ENCODE measurements at places on chromosomes 4 and X.

GRCh38 chrX:155747520-155747919 is 133.6 kb upstream of the VAMP7 start:
- no peak for DNase-seq

GRCh38 chrX:141701072-141701471 is 2.5 kb upstream of the SPANXD start:
- no peak for DNase-seq

DNA sequence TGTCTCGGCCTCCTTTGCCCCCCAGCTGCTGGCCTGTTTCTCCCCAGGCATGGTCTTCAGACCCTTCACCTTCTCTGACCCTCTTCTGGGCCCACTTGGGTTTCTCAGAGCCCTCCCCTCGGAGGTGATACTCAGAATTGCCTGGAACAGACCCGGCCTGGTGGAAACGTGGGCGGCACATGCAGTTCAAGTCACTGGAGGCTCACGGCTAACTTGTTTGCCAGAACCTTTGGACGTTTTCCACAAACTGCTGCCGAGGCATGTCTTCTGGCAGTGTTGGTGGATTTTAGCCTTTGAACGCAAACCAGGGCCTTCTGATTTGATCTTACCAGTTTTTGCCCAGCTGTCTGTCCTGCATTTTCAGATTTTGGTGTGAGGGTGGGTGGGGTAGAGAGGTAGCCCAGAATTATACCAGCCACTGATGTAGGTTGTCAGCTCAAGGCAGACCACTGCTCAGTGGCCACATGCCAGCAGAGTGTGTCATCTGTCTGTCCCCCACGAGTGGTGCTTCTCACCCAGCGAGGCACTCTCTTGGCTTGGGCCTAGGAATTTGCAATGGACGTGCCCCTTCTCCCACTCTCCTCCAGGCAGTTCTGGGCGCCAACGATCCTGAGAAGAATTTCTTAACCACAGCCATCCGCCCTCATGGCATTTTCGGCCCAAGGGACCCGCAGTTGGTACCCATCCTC is 32.5 kb upstream of the ZNF185 start:
- no peak for DNase-seq

GRCh38 chrX:104105330-104106262 is 6.7 kb upstream of the ZCCHC18 start:
- no peak for DNase-seq

GRCh38 chr4:38846015-38846414 is 10.6 kb downstream of the TLR6 start:
- DNase-seq: no peak

DNA sequence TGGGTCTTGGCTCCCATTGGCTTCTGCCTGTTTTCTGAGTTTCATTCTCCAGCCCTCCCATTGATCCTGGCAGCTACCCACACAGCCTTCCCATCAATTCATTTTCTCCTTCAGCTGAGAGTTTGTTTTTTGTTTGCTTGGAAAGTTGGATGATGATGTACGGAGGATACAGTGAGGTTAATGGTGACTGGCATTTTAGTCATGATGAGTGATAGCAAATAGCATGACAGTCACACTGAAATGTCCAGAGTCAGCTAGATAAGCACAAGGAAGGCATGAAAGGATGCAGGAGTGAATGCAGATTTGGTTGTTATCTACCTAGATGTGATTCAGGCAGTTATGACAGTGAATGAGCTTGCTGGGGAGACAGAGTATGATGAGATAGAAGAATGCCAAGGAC is 30.6 kb upstream of the LCORL start:
- DNase-seq: no peak

GRCh38 chr4:2510351-2511259 is 25.8 kb upstream of the FAM193A start:
- no peak for DNase-seq

- DNase-seq: no peak
Measured at GRCh38 chr4:25624616-25625015, 31.0 kb upstream of the SLC34A2 start.

DNA sequence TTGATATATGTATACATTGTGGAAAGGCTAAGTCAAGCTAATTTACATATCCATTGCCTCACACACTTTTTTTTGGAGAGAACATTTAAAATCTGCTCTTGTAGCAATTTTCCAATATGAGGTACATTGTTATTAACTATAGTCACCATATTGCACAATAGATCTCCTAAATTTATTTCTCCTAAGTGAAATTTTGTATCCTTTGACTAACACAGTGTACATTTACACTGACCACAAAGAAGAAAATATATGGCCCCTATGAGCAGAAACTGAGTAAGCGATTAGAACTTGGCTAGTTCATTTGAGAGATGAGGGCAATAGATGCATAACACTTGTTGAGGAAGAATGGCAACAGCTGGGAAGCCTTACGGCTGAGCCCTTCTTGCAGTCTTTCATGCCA is 20.3 kb upstream of the GUCY1B1 start:
- DNase-seq: no peak

GRCh38 chr4:85446141-85446861 is 28.6 kb upstream of the ARHGAP24 start:
- DNase-seq: no peak

DNA sequence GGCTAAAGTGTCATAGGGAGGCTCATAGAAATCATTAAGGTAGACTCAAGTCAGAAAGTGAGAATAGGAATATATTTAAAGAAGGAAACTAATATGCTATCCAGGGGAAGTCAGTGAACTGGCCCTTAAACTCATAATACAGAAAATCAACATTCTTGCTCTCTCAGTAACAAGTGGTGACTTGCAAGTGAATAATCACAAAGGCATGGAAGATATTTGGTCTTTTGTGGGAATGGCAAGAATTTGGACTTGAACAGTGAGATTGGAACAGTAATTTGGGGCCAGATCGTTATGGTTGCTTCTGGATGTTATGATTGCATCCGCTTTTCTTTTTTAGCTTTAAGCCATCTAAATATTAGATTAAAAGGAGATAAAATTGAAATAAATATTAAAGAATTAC is 103.8 kb downstream of the TBC1D19 start:
- no peak for DNase-seq

GRCh38 chrX:10110984-10111363 is 45.8 kb upstream of the CLCN4 start:
- peak; percentile 67 for DNase-seq

GRCh38 chr4:72846280-72847111 is 223.0 kb downstream of the COX18 start:
- DNase-seq: no peak

GRCh38 chrX:46575586-46575985 is 2.0 kb downstream of the CHST7 start:
- no peak for DNase-seq

- DNase-seq: no peak
Measured at GRCh38 chr4:189162073-189162789, 778.4 kb upstream of the FRG1 start.

- DNase-seq: no peak
Measured at GRCh38 chr4:165319030-165319429, 8.4 kb upstream of the MSMO1 start.

- DNase-seq: no peak
Measured at GRCh38 chrX:7252013-7252610, 104.2 kb upstream of the PUDP start.

GRCh38 chrX:39982948-39983347 is 114.8 kb downstream of the BCOR start:
- no peak for DNase-seq

- no peak for DNase-seq
Measured at GRCh38 chr4:70984589-70984988, 8.9 kb upstream of the DCK start.

DNA sequence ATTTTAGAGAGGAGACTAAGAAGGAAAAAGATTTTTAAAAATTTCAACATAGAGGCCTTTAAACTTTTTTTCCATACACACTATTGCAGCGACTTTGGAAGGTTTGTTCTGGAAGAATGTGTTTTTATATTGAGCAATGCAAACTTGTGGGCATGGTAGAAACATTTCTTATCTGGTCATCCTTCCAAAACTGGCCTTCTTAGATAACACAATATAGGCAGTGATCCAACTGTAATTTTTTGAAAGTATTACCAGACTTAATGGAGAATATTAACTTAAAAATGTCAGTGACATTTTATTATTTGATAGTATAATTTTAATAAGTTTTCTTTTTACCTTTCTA is 25.6 kb downstream of the FHDC1 start:
- no peak for DNase-seq

DNA sequence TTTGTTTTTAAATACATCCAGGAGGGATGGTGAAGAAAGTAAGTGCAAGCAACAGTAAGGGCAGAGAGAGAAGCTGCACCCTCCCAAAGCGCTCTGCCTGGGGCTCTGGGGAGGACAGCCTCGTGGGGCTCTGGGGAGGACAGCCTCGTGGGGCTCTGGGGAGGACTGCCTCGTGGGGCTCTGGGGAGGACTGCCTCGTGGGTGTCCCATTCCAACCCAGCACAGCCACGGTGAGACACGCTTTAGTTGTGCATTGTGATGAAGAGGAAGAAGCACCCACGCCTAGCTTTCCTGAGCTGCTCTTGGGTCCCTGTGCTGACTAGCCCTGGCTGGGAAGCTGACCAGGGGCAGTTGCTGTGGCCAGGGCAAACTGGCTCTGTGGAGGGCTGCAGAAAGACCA is 43.1 kb upstream of the SLC25A4 start:
- no peak for DNase-seq

- no peak for DNase-seq
Measured at GRCh38 chr4:38500433-38500832, 163.6 kb upstream of the KLF3 start.

DNA sequence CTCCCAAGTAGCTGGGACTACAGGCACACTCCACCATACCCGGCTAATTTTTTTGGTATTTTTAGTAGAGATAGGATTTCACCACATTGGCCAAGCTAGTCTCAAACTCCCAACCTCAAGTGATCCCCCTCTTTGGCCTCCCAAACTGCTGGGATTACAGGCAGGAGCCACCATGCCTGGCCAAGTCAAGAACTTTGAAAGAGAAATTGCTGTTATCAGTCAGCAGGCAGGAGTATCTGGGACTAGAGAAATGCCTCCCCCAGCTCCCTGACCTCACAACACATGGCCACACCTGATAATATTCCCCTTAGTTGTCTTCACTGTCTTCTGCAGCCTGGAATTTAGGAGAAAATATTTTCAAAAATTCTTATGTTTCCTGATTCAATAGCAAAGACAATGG is 7.4 kb downstream of the TXK start:
- DNase-seq: no peak

GRCh38 chrX:318068-318738 is 393 bp downstream of the GTPBP6 start:
- peak; percentile 100 for DNase-seq

GRCh38 chrX:13829983-13830382 is 13.1 kb upstream of the GPM6B start:
- DNase-seq: no peak

DNA sequence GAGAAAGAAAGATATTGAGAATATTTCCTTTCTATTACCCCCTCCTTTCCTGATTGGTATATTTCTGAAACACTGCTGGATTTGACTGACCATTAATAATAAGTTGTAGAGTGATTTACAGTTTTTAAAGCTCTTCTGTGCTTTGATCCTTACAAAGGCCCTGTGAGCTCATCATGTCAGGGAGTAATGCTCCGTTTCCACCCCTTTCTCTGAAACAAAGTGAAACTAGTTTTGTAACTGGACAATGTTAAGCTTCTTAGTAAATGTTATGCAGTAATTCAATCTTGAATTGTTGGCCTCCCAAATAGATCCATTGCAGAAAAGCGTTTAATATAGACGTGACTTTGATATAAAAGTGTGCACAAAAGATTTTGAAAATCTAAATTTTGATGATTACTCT is 190.1 kb upstream of the GNPDA2 start:
- no peak for DNase-seq

DNA sequence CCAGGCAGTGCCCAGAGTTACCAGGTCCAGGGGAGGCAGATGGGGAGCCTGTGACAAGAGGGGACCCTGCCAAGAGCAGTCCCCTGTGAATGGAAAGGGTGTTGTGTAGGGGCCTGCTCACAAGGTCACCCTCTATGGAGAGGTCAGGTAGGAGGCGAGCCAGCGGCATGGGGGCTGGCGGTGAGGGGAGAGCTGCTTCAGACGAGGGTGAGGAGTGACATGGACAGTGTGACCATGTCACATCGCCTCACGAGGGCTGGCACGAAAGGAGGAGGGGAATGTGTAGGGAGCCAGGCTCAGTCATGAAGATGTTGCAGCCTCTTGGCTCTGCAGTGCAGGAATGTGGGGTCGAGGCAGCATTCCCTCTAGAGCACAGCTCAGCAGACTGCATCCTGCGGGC is 29.6 kb downstream of the CLCN4 start:
- DNase-seq: no peak

- no peak for DNase-seq
Measured at GRCh38 chr4:125319311-125319710, 4.6 kb downstream of the FAT4 start.

DNA sequence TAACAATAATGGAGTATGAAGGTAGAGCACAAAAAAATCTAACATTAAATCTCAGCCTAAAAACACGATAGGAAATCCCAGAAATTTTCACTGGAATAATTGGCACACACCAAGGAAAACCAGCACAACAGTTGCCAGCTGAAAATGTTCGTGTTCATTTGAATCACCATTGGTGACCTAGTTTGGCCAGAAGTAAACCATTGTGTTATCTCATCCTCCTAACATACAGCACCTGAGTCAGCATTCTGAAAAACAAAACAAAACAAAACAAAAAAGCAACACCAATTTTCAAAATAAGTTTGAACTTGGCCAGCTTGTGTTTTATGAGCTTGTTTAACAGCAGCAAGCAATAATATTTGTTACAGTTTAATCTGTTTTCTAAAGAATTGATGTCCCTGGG is 41.1 kb downstream of the UCHL1 start:
- DNase-seq: no peak

GRCh38 chr4:112861691-112862674 is 187.5 kb upstream of the ANK2 start:
- DNase-seq: no peak

- peak; percentile 13 for DNase-seq
Measured at GRCh38 chr4:25123236-25123635, 37.0 kb downstream of the SEPSECS start.

- no peak for DNase-seq
Measured at GRCh38 chrX:81390237-81390636, 188.3 kb downstream of the SH3BGRL start.

All from stimulated activated CD4-positive, alpha-beta T cell treated with anti-CD3 and anti-CD28 coated beads, Interleukin-1b, Interleukin-23, amount 100 ng/mL, for 48 hours (primary cell).